ENCODE measurements at places on chromosomes 13 and 19.
A peak's percentile ranks its signal among the peaks of the same experiment; 100 is the strongest.

DNA sequence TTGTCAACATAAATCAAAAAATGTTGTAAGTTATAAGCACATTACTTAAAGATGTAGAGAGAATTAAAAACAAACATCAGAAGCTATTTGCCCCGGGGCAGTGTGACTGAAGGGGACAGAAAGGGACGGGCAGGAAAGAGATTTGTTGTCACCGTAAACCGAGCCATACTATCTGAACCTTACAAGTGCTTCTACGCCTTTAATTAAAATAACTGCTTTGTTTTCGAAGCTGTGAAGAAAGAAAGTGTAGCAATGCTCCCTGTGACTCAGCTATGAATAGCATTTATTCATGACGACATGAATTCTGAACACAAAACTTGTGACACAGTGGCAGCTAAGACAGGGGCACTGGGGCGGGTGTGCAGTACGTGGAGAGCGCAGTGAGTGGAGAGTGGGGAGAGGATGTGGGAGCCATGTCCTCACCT lies 30.0 kb downstream of the ZNF787 start:
- no peak for DNase-seq

- no peak for DNase-seq
These were observed 19.6 kb upstream of the PTPRS start for GRCh38 chr19:5360003-5360780.

DNA sequence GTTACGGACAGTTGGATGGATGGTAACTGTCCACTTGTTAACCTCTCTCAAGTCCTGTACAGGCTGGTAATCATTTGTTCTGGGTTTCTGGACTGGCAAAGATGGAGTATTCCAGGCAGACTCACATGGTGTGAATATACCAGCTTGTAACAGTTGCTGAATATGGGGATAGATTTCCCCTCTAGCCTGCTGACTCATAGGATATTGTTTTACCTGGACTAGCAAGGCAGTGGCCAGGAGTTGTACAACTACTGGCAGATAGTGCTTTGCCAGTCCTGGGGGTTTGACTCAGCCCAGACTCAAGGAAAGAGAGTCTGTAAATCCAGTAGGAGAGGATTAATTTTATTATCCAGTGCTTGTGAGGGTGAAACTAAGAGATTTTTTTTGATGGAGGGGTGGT lies 74.0 kb downstream of the ZNF100 start:
- DNase-seq, result no peak

DNA sequence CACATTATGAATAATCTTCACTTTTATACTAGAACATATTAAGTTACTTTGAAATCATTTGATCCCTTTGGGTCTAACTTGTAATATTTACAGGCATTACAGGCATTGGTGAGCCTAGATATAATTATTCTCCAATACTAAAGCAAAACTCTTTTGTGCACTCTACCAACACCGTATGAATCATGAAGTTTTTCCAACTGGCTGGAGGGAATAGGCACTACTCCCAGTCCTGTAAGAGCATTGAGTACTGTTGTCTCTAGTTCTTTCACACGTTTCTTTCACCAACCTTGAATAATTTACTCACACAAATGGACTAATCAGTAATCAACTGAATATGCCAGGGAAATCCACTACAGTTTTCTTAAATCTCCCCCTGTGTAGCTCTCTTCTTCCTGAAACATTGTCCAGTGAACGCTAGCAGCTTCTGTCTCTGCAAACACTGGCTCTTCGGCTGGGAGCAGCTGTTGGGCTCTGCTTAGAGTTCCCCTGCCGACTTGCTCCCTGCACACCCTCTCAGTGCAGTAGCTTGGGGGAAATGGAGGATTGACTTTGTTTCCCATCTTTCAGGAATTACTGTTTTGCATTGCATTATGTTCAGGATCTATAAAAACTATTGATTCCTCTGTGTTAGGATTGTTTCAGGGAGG lies 476.7 kb downstream of the RFC3 start:
- DNase-seq, result no peak

- DNase-seq, result no peak
These were observed 1.5 kb downstream of the LRRC63 start for GRCh38 chr13:46213242-46213641.

DNA sequence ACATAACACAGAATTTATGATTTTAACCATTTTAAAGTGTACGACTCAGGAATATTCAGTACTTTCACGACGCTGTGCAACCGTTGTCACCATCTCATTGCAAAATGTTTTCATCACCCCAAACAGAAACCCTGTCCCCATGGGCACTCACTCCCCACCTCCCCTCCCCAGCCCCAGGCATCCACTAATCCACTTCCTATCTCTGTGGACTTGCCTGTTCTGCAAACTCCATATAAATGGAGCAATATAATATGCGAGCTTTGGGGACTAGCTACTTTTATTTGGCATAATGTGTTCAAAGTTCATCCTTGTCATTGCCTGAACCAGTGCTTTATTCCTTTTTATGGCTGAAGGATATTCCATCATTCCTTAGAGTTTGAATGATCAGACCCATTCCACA lies 7.3 kb upstream of the INSR start:
- no peak for DNase-seq

GRCh38 chr13:32031025-32031814 lies at the start of gene FRY:
Gene FRY, plus strand, starts transcription at chr13:32031774. Its CDS starts 22 bp downstream, at chr13:32031796.
- DNase-seq, result peak; percentile 95

GRCh38 chr19:9565900-9566705 lies 18.2 kb downstream of the ZNF121 start:
- DNase-seq, result no peak

- DNase-seq, result no peak
These were observed 449.8 kb downstream of the PCDH17 start for GRCh38 chr13:58081301-58081820.

- DNase-seq, result no peak
These were observed 9.8 kb upstream of the LIN7B start for GRCh38 chr19:49104229-49104864.

GRCh38 chr19:39839678-39840327 lies 5.8 kb upstream of the DYRK1B start:
- no peak for DNase-seq

GRCh38 chr13:60170414-60170813 lies 6.7 kb upstream of the DIAPH3 start:
- no peak for DNase-seq

DNA sequence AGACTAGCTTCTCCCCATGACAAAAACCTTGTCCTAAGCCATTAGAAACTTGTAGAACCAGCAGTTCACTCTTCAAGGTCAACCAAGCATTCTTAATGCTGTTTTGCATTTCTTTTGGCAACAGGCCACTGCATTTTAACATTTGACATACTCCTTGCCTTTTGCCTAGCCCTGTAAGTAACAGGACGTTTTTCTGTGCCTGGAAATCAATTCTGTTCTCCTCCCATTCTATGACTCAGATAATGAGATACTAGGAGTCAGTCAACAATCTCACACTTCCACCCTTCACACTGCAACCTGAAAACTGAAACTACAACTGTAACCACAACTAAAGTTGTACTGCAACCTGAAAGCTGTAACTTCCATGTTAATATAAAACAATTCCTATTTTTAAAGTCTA lies 268.7 kb downstream of the MZT1 start:
- DNase-seq, result no peak

DNA sequence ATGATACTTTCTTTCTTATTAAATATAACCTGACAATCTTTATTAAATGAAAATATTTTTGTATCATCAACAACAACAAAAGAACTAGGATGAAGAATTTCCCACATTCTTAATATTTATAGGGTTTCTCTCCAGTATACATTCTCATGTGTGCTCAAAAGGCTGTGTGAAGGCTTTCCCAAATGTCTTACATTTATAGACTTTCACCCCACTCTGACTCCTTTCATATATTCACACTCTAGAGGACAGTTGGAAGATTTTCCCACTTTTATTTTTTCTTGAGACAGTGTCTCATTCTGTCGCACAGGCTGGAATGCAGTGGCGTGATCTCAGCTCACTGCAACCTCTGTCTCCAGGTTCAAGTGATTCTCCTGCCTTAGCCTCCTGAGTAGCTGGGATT lies 22.4 kb downstream of the ZNF14 start:
- DNase-seq, result no peak

DNA sequence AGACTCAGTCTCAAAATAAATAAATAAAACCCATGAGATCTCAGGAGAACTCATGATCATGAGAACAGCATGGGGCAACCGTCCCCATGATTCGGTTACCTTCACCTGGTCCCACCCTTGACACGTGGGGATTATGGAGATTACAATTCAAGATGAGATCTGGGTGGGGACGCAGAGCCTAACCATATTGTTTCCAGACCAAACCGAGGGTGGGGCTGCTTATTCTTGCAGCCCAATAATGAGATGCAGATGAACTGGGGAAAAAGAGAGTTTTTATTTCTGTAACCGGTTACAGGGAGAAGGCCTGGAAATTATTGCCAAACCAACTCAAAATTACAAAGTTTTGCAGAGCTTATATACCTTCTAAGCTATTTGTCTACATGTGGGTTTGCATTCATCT lies 12.8 kb downstream of the TRAPPC2B start:
- DNase-seq, result no peak

GRCh38 chr13:75372923-75373841 lies 108.8 kb downstream of the TBC1D4 start:
- no peak for DNase-seq

DNA sequence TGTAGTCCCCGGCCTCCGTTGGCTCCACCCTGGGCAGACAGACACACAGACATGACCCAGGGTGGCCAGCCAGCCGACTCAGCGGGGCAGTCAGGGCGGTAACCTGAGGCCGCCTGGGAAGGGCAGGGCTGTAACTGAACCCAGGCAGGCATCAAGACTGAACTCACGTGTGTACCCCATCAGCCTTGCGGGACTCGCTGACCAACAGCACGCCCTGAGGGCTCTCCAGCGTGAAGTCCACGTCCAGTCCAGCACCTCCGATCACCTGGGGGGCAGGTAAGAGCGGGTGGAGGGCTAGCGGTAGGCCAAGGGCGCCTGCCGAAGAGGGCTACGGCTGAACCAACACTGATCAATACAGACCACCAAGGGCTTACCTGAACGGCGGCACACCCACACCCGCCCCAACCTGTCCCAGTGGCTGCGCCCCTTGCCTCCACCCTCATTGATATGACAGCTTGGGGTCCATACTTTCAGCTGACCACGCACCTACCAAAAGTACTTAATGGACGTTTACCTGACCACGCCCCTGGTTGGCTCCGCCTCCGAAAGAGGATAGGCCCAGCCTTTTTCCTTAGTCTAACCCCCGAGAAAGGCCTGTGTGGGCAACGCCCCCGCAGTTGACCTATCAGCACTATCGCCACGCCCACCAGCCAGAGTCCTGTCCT lies 791 bp downstream of the TMED1 start:
- DNase-seq, result no peak

- peak; percentile 72 for DNase-seq
These were observed at the start of gene DBP for GRCh38 chr19:48636859-48637448. Gene DBP, minus strand, starts transcription at chr19:48637379. Its CDS starts 385 bp downstream, at chr19:48636994.

DNA sequence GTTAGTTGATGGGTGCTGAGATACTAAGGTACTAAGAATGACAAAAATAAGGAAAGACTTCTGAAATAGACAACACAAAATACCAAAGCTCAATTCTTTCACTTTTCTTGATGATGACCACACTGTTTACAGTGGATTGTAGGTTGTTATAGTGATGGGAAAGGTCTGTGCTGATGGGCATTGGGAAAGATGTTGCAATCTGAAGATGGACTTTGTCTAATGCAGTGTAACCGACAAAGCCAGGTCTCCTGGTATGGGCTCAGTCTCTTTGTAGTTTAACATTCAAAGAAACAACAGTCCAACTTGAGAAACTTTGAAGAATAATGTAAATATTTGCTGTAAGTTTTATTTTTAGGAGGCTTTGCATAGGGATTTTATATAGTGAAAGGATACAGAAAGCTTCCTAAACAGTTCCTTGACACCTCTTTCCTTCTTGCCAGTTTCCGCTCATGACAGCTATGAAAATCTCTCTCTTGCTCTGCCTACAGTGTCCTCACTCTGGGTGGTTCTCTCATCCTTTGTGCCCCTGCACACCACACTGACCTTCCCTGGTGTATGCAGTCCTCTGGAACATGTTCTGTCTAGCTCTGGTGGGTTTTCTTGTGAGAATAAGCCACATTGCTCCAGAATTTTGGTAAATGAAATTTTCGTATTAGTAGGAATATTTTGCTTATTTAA lies 172.2 kb downstream of the KCNRG start:
- no peak for DNase-seq

GRCh38 chr19:9406798-9407352 lies 28.5 kb downstream of the ZNF266 start:
- DNase-seq, result no peak

GRCh38 chr13:25874907-25875306 lies 176.9 kb downstream of the SHISA2 start:
- no peak for DNase-seq

- DNase-seq, result peak; percentile 5
These were observed 71.7 kb downstream of the STK24 start for GRCh38 chr13:98505217-98505616.

- DNase-seq, result no peak
These were observed at the start of gene FPR3 for GRCh38 chr19:51794885-51795490. Gene FPR3, plus strand, starts transcription at chr19:51795157. Its CDS starts 28,592 bp downstream, at chr19:51823749.

- peak; percentile 92 for DNase-seq
These were observed 2.7 kb downstream of the UHRF1 start for GRCh38 chr19:4911786-4912672.

- DNase-seq, result peak; percentile 72
These were observed 66.4 kb downstream of the KLF12 start for GRCh38 chr13:74067818-74068217.

GRCh38 chr13:67416047-67416925 lies 186.2 kb upstream of the PCDH9 start:
- peak; percentile 83 for DNase-seq

DNA sequence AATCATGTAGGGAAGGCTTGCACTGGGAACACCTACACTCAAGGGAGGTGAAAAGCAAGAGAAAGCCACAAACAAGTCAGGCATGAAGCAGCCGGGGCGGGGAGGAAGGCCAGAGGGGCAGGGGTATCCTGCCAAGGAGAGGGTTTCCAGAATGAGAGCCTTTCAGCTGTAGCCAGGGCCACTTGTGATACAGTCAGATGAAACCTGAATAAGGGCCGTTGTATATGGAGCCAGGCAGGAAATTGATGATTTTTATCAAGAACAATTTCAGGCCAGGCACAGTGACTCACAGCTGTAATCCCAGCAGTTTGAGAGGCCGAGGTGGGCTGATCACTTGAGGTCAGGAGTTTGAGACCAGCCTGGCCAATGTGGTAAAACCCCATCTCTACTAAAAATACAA lies 4.4 kb downstream of the TRPM4 start:
- DNase-seq, result no peak

GRCh38 chr13:95327190-95327589 lies 25.9 kb upstream of the ABCC4 start:
- DNase-seq, result no peak

GRCh38 chr13:74586847-74587246 lies 452.6 kb upstream of the KLF12 start:
- no peak for DNase-seq

GRCh38 chr19:48469934-48470680 lies 938 bp downstream of the CYTH2 start:
- no peak for DNase-seq

DNA sequence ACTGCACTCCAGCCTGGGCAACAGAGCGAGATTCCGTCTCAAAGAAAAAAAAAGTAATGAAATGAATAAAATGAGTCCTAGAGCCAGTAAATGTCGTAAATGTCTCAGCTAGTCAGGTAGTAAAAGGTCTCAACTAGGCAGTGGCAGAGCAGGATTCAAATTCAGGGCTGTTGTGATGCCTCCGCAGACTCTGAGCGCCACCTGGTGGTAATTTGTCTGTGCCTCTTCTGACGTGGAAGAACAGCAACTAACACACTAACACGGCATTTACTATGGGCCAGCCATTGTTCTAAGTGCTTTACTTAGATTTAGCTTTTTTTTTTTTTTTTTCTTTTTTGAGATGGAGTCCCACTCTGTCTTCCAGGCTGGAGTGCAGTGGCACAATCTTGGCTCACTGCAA lies 30.2 kb downstream of the CYP2F1 start:
- peak; percentile 87 for DNase-seq
